ENCODE measurements at places on chromosomes 3 and 15. TPM values are rescaled to one million over a fixed set of nuclear protein-coding genes. Genes with fewer than 3 reads are reported as not detected.
A peak's percentile ranks its signal among the peaks of the same experiment; 100 is the strongest.

- H3K4me3 ChIP-seq = no peak overlapping the region
- DNase-seq = no peak
- H3K36me3 ChIP-seq = no peaks in the 10 kb centered on the region
- H3K4me1 ChIP-seq = peaks cover 9% of the 10 kb centered on the region
- H3K27ac ChIP-seq = no peak overlapping the region
Observed at GRCh38 chr3:155387571-155387970, 94.1 kb upstream of the STRIT1 start.

GRCh38 chr15:92111751-92112150, 258.2 kb downstream of the SLCO3A1 start:
- no peak overlapping the region for H3K27ac ChIP-seq
- no peaks in the 10 kb centered on the region for H3K36me3 ChIP-seq
- no peaks in the 10 kb centered on the region for H3K27me3 ChIP-seq
- DNase-seq = no peak

GRCh38 chr3:20047976-20048883, 8.0 kb downstream of the KAT2B start:
- peak overlapping the region; percentile 60 for H3K27ac ChIP-seq
- DNase-seq = no peak
- no peaks in the 10 kb centered on the region for H3K36me3 ChIP-seq
- H3K4me3 ChIP-seq = peak overlapping the region; percentile 7
- no peaks in the 10 kb centered on the region for H3K27me3 ChIP-seq
- H3K4me1 ChIP-seq = peaks cover 62% of the 10 kb centered on the region

- H3K36me3 ChIP-seq = peaks cover 19% of the 10 kb centered on the region
- no peaks in the 10 kb centered on the region for H3K4me1 ChIP-seq
- no peaks in the 10 kb centered on the region for H3K27me3 ChIP-seq
- H3K27ac ChIP-seq = no peak overlapping the region
- H3K4me3 ChIP-seq = no peak overlapping the region
Observed at GRCh38 chr3:66227915-66228314, 7.1 kb downstream of the SLC25A26 start.

GRCh38 chr3:75295013-75295412, 369.1 kb upstream of the FRG2C start:
- H3K36me3 ChIP-seq = no peaks in the 10 kb centered on the region
- no peak overlapping the region for H3K4me3 ChIP-seq
- H3K27ac ChIP-seq = no peak overlapping the region

- no peak overlapping the region for H3K27ac ChIP-seq
- no peaks in the 10 kb centered on the region for H3K4me1 ChIP-seq
- H3K27me3 ChIP-seq = no peaks in the 10 kb centered on the region
Observed at GRCh38 chr15:75982468-75982867, 29.8 kb downstream of the NRG4 start.

GRCh38 chr3:105555206-105555605, 188.5 kb downstream of the ALCAM start:
- H3K4me3 ChIP-seq = no peak overlapping the region
- no peak for DNase-seq
- H3K36me3 ChIP-seq = peaks cover 31% of the 10 kb centered on the region
- no peak overlapping the region for H3K27ac ChIP-seq
- H3K27me3 ChIP-seq = no peaks in the 10 kb centered on the region
- no peaks in the 10 kb centered on the region for H3K4me1 ChIP-seq

GRCh38 chr3:125194061-125194848, 18.3 kb downstream of the SLC12A8 start:
- no peaks in the 10 kb centered on the region for H3K4me1 ChIP-seq
- H3K27me3 ChIP-seq = no peaks in the 10 kb centered on the region
- H3K27ac ChIP-seq = no peak overlapping the region
- H3K36me3 ChIP-seq = no peaks in the 10 kb centered on the region

TRAK1 gene
- 67.6 TPM for total RNA-seq

DISP2 gene
- 0.17 TPM for total RNA-seq

PRR23A gene
- not detected for total RNA-seq

PAQR5 gene
- total RNA-seq = 2.5 TPM

NDUFB5 gene
- total RNA-seq = 112 TPM

SMAD3 gene
- 22.4 TPM for total RNA-seq

ADGRG7 gene
- total RNA-seq = not detected

Measured in esophagus muscularis mucosa (tissue), 4 donors.